NCI-H1417 treated with DMSO at 0.1 percent for 48 hours (cell line): ENCODE measurements at places on chromosomes 2 and 18.

DNA sequence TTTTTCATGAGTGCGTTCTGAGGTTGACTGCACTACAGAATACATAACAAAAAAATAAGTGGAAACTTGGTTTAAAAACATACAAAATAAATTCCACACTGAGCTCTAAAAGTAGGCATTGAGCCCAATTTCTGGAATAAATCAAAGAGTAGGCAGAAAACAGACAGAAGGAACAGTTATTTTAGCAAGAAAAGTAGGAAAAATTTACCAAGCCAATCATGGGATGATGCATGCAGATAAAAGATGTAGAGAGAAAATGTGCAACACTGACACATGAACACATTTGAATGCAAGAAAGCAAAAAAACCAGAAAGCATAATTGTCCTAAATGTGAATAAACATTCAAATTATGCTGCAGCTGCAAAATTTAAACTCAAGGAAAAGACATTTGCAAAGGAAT, 308.3 kb downstream of the DLGAP1 start:
- no peak for DNase-seq

DNA sequence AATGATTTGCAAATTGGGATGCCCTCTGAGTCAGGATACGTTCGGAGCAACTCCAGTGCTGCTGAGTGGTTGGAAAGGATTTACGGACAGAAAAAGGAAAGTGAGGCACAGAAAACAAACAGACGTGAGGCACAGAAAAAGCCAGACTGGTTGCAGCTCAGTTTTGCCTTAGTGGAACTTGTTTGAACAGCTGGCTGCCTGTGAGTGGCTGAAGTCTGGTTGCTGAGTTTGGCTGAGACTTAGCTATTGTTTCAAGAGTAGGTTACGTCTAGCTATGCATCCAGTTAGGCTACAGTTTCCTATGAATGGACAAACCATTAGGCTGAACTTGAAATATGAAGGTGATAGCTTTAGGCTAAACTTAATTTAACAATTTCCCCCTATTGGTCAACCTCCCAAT, 256.6 kb downstream of the VAPA start:
- no peak for DNase-seq

DNA sequence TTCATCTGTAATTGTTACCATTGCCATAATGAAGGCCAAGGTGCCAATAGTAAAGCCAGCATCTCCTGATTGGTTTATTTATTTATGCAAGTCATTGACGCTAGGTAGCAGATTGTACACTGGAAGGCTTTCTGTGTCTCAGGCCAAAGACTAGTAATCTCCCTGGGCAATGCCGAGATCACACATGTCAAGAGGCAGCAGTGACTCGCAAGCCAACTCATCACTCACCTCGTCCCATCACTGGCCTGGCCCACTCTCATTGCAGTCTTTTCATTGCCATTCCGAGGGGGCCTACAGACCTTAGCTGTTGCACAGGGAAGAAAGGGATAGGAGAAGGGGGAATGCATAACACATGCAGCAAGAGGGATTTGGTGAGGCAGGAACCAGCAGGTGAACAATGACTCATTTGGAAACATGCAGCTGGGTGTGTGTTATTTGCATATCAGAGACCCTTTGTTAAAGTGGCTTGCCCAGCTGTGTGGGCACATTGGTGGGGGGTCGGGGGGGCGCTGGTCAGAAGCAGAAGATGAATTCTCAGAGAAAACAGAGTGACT, 448.7 kb upstream of the HNRNPA3 start:
- DNase-seq: no peak

GRCh38 chr2:163768881-163769695, 33.3 kb upstream of the FIGN start:
- no peak for DNase-seq

GRCh38 chr18:808086-808485, 4.0 kb downstream of the YES1 start:
- DNase-seq: no peak

DNA sequence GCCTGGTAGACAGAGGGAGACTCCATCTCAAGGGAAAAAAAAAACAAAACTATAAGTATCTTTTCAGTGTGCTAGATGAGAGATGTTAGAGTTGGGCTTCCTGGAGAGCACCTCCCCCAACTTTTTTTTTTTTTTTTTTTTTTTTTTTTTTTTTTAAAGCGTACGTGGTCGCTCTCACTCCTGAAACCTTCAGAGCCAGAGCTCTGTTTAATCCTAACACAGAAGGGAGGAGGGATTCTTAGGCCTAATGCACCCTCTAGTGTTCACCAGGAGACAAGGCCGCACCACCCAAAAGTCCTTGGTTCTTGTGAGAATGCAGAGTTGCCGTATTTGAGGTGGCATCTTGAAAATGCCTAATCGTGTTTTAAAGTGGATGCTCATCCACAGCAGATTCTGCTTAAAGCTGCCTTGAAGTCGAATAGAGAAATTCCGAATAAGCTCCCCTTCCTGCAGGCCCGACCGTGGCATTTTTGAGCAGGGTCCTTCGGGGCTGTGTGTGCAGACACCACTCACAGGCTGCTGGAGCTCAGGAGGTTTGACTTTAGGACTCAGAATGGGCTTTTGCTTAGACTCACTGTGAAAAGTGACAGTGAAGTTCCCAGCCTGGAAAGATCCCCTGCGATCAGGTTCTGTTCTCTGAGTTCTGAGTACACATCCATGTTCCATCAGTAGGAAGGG, 252.6 kb downstream of the AGAP1 start:
- no peak for DNase-seq

- DNase-seq: no peak
Measured at GRCh38 chr2:104855221-104856085, 1.5 kb downstream of the POU3F3 start.

DNA sequence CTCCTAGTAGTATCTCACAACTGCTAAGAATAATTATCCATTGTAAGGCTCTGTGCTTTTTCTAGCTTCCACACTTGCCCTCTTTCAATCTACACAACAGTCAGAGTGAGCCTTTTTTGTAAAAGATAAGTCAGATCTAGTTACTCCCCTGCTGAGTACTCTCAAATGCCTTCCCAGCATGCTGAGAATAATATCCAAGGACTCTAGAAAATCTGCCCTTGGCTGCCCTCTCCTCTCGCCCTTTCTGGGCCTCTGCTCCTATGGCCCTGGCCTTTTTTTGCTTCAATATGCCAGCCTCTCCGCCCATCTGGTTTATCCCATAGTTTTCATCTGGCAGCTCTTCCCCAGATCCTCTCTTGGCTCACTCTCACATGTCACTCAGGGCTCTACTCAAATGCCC, 455.9 kb upstream of the UBE2E3 start:
- no peak for DNase-seq

DNA sequence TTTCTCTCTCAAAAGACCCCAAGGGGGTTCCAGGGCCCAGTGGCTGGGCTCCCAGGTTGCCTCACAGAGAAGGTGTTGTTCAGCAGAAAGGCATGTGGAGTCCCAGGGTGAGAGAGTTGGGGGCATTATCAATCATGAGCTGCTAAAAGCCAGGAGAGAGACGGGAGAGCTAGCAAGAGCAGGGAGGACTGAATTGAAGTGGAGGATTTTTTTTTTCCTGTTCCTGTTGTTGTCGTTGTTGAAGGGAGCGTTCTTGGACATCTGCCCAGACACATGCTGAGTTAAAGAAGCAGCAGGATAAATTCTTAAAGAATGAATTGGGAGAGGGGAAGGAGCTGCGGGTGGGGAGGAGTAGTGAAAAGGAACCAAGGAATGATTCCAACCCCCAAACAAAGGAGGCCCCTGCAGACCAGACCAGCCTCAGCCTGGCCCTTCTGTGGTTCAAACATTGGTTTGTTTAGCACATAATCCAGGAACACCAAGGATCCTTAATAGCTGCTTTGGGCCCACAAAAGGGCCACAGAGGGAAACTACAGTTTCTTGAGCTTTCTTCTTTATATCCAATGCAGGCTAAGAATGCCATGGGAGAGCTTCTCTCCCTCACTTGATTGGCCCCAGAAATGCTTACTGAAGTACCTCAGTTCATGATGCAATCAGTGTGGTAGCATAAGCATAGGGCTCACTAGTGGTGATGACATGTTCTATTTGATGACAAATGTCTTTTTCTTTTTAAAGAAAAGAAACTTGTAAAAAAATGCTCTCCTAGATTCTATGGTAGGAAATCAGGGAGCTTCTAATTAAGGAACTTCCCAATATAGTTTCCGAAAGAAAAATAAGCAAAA, 146.0 kb downstream of the SETBP1 start:
- peak; percentile 46 for DNase-seq

GRCh38 chr2:30283931-30284565, 52.7 kb downstream of the LBH start:
- DNase-seq: no peak

DNA sequence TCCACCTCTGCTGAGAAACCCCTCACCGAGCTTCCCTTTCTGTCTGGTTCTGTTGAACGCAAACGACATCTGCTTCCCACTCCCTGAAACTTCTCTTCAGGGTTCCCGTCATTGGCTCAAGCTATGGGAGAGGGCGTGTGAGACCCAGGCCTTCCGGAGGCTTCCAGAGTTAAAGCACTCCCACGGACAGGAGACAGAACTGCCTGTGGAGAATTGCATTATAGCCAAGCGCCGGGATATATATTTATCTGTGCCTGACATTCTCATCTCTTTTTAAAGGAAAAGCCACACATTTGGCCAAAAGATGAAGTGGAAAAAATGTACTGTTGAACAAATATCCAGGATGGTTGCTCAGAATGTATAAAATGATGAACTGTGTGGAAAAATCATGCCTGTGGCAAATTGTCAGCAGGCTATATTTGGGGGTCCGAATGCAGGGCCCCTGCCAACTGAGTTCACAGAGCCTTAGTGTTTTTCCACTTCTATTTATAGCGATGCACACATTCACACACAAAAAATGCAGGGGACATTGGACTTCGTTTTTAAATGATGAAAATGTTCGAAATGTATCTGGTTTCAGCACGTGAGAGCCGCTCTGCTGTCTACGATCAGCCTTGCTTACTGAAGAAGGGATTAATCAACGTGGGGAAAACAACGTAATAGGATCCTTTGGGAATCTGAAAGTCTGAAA, 59.5 kb downstream of the E2F6 start:
- no peak for DNase-seq

GRCh38 chr2:110708455-110708854, 23.9 kb upstream of the ACOXL start:
- DNase-seq: no peak

GRCh38 chr18:77137851-77138250, 5.3 kb upstream of the MBP start:
- no peak for DNase-seq

- DNase-seq: no peak
Measured at GRCh38 chr2:238866656-238867277, 18.9 kb downstream of the TWIST2 start.

GRCh38 chr18:41532344-41533086, 422.5 kb upstream of the PIK3C3 start:
- no peak for DNase-seq

- no peak for DNase-seq
Measured at GRCh38 chr2:166882851-166883250, 5.4 kb upstream of the XIRP2 start.

GRCh38 chr2:160574468-160575140, 81.0 kb upstream of the RBMS1 start:
- no peak for DNase-seq

- DNase-seq: no peak
Measured at GRCh38 chr18:2894131-2894840, 47.5 kb downstream of the EMILIN2 start.

DNA sequence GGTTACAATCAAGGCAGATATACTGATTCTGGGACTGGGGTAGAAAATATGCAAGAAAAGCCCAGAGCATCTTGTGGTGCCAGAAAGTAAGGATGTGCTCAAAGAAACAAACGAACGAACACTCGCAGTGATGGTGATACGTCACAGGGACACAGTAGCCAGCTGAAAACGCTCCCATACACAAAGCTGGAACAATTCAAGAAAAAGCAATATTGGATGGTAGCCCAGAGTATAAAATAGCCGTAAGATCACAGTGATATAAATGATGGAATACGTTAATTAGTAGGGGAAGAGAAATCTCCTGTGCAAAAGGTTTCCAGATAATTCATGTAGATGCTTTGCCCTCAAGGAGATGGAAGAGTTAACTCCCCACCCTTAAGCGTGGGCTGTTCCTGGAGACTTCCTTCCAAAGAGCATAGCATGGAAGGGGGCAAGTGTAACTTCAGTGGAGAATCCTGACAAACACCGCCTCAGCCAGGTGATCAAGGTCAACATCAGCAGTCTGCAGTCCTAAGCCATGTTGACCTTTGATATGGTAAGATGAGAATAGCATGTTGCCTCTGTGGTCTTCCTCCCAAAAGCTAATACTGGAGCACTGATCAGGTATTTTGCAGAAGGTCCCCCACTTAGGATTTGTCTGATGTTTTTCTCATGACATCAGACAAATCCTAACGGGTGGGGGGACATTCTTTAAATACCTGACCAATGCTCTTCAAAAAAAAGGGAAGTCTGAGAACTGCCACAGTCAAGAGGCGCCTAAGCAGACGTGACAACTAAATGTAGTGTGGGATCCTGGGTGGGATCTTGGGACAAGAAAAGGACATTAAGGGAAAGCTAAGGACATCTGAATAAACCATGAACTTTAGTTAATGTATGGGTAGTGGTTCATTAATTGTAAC, 99.0 kb downstream of the NCK2 start:
- no peak for DNase-seq

DNA sequence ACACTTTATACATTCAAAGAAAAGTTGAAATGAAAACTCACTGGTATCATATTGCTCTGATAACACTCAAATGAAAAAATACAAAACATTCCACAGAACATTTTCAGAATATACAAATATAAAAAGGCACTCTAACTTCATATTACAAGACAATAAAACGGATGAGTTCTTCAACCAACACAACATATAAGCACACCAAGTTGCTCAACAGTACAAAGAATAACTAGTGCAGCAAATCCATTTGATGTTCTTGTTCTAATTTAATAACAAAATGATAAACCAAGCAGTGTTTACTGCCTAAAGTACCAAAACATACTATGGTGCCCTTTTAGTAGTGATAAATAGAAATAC, 60.8 kb upstream of the PGAP1 start:
- DNase-seq: no peak

GRCh38 chr18:66562279-66562678, 41.6 kb downstream of the CDH19 start:
- DNase-seq: no peak

DNA sequence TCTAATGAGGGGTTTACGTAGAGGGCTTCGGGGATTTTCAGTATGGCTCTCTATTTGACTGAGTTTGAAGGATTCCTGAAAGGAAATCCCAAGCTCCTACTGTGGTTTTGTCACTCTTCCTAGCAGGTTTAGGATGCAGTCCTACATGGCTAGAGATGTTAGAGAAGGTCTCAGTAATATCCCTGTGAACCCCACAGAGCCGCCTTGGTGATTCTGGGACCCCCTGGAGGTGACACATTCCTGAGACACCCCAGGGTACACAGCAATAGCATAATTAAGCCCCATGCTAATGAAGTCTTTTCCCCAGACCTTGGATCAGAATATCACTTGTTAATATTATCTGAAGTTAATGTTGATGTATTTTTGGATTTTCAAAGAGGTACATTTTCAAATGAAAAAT, 103.8 kb downstream of the SNTG2 start:
- DNase-seq: no peak

DNA sequence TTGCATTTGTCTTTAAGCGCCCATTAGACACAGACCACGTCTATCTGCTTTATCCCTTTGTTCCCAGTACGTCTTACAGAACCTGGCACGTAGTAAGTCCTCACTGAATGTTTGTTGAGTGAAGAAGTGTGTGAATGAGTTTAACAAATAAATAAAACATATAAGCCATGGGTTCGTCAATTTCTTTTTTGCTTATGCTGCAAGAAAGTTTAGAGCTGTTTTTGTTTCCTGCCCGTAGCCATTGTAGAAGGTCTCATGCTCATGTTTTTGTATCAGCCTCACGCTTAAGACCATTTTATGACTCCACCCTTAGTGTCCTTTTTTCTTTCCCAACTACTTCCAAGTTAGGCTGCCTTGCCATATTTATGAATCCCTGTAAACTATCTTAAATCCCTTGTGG, 2.5 kb downstream of the ADD2 start:
- no peak for DNase-seq

GRCh38 chr2:164014068-164014731, 278.4 kb upstream of the FIGN start:
- DNase-seq: no peak
